ENCODE measurements at places on chromosomes 1 and 21.

DNA sequence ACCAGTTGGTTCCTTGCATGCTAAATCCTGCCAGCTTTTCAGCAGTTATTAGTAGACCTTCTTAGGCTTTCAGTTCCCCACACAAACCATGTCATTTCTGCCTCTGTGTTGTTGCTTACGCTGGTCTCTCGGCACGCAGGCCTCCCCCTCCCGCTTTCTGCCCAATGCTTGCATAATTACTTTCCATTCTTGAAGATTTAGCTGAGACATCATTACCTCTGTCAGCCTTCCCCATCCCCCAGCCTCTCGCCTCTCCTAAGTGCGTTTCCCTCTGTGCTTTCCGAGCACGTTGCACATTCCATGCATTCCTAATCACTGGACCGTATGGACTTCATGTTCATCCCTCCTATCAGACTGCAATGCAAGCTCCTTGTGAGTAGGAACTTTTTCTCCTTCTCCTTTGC is 26.8 kb downstream of the TSHB start:
- no peak for DNase-seq

GRCh38 chr1:233600488-233600887 is 13.4 kb upstream of the KCNK1 start:
- no peak for DNase-seq

DNA sequence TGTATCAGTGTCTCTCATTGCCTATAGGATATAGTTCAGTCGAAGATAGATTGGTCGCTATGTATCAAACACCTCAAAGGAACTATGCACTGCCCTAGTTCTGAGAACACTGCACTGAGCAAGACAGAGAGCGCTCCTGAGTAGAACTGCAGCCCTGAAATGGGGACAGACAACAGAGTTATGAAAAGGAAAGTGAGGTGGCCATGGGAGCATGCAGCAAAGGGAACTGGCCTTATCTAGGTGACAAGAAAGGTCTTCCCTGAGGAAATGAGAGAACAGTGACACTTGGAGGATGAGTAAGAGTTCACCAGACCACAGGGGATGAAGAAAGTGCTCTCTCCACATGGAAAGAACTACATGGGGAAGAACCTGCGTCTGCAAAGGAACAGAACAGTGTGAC is 7.5 kb upstream of the G0S2 start:
- DNase-seq, result no peak

GRCh38 chr1:214107322-214108096 is 119.7 kb downstream of the PROX1 start:
- no peak for DNase-seq

- no peak for DNase-seq
Observed at GRCh38 chr1:180734366-180734765, 102.5 kb downstream of the XPR1 start.

DNA sequence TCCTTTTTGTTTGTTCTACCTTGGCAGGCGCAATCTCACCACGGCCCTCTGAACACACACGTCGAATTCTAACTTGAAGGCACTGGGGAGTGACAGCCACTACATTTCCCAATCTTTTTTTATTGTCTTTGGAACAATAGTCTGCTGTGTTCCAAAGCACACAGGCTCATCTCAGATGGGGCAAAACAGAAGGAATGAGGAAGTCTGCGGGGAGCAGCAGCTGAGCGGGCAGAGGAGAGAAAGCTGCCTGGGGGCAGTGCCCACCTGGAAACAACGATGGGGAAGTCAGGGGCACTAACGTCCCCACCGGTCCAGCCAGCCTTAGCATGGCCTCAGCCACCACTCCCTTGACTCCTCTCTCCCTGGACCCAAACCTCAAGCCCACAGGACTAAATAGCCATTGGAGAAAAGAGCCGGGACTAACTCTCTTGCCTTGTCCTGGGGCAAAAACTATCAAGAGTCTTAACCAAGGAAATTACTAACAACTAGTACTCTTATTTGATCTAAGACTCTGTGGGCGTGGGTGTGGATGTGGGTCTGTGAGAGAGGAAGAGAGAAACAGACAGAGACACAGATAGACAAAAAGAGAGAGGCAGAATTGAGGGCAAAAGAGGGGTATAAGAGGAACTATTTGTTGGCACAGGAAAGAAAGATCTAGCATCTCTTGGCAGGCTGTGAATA is 34.2 kb downstream of the SYF2 start:
- DNase-seq, result no peak

GRCh38 chr1:212415107-212415841 is 588 bp upstream of the PACC1 start:
- DNase-seq, result no peak

DNA sequence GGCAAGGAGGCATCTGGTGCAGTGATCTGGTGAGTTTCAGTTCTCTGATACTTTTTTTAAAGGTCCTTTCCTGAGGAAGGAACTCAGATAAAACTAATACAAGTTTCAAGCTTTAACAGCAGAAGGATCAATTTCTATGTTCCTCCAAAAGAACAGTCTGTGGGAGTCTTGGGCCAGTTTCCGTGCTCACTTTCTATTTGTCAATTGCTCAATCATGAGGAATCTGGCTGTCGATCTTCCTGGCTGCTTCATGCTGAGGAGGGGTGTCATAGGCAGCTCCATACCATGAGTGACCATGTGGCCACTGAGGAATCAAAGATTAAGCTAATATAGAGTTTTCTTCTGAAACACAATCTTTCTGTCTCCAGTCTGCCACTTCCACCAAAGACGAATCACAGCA is 11.4 kb upstream of the TMEM125 start:
- no peak for DNase-seq

DNA sequence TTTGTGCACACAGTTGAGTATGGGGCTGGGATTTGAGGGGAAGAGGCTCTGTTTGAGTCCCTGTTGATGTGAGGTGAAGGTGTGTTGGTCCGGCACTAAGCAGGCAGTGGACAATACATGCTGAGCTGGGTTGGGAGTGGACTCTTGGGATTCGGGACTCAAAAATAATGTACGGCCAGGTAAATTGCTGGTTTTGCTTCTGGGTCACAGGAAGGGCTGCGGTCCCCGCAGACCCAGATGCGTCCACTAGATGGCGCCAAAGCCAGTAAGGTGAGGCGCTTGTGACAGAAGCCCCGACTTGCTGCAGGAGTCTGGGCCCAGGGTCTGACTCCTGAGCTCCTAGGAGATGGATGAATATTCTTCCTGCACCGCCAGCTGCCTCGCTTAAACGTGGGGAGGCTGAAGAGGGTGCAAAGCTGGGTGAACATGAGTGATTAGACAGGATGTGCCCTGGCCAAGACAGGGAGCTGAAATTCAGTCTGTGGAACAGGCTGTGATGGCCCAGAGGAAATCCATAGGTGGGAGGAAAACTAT is 61.4 kb downstream of the ACBD3 start:
- peak; percentile 85 for DNase-seq

GRCh38 chr1:157496121-157496526 is 56.2 kb downstream of the FCRL5 start:
- peak; percentile 9 for DNase-seq

Data from activated T-cell treated with anti-CD3 and anti-CD28 coated beads for 48 hours (primary cell).